Left lung (tissue), 14 donors: ENCODE measurements at places on chromosomes 2 and 18. TPM values are rescaled to one million over a fixed set of nuclear protein-coding genes. Genes with fewer than 3 reads are reported as not detected.

Gene LMAN1
- 105 TPM for total RNA-seq

Gene CNNM3
- 29.0 TPM for total RNA-seq

Gene NDUFS1
- 74.6 TPM for total RNA-seq

Gene RAMP1
- total RNA-seq, result 8.6 TPM

Gene SIX2
- total RNA-seq, result 0.29 TPM

- DNase-seq, result no peak
Measured at GRCh38 chr2:203959672-203960071, 23.1 kb downstream of the ICOS start.

DNA sequence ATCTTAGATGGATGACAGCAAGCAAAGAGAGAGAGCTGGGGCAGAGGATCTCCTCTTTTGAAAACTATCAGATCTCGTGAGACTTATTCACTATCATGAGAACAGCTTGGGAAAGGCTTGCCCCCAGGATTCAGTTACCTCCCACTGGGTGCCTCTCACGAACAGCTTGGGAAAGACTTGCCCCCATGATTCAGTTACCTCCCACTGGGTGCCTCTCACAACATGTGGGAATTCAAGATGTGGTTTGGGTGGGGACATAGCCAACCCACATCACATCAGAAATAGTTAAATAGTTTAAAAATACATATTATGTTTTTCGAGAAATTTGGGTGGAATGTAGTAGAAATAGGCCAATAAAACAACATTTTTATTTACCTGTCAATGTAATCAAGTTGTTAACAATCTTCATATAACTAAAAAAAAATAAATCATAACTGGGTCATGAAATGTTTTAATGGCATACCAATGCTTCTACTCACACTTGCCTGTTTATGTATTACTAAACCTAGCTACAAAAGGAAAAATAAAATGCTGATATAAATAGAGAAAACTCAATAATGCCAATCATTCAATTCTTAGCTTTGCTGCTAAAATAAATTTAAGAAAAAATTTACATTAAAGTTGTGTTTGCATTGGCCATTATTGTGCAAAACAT is 608.9 kb downstream of the SUCLG1 start:
- DNase-seq, result no peak

DNA sequence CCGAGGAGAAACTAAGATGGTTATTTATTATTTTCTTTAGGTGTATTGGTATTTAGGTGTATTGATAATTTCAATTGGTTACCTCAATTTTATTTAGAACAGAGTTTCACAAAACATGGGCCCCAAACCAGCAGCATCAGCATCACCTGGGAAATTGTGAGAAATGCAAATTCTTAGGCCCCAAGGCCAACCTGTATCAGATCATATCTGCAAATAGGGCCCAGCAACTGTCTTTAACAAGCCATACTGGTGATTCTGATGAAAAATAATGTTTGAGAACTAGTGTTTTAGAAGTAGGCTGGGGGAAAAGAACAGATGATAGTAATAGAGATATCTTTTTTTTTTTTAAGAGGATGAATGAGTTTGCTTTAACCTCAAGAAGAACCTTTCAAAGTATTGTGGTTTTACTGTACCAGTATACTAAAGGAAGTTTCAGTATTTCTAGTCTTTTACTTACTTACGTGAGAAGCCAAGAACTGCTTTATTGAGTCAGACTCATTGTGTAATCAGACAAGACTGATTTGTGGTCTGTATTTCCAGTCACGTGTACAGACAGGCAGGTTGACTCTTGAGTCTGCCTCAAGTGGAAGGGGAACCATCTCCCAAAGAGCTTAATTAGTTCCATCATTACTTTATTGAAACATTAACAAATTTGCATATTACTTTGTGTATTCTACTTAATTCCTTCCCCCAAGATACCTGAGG is 60.4 kb upstream of the GAREM1 start:
- no peak for DNase-seq

DNA sequence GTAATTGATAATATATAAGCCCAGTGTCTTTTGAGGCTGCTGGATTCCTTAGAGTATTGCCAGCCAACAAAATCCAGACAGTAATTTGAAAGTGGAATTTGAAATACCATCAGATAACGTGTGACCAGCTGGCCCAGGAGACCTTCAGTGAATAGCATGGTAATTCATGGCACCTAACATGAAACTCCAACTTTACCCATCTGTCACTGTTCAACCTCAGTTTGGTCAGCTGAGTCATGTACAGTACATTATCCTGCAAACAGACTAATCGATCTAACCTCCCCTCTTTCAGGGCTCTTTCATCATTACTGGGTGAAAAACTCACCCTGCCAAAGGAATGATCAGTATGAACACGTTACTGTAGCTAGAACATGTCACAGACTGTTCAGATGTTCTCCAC is 230.6 kb downstream of the DOK6 start:
- DNase-seq, result no peak

GRCh38 chr18:24120676-24121075 is 18.2 kb upstream of the CABYR start:
- DNase-seq, result no peak
